ENCODE measurements at places on chromosomes 3 and 15.

DNA sequence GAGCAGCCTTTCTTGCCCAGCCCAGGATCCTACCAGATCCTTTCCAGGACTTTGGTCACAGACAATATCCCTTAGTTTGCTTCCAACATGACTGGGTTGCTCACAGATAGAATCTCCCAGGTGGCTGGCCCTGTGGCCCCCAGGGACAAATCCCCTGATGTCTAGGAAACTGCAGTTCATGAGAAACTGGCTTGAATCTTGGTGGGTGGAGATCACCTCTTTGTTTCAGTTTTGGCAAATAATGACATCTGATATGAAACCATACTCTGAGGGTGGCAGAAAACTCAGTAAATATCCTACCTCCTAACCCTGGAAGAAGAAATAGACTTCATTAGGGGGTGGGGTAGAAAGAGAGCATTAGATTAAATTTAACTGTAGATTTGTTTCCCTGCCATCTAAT, 44.1 kb upstream of the PFN2 start:
- DNase-seq, result no peak

DNA sequence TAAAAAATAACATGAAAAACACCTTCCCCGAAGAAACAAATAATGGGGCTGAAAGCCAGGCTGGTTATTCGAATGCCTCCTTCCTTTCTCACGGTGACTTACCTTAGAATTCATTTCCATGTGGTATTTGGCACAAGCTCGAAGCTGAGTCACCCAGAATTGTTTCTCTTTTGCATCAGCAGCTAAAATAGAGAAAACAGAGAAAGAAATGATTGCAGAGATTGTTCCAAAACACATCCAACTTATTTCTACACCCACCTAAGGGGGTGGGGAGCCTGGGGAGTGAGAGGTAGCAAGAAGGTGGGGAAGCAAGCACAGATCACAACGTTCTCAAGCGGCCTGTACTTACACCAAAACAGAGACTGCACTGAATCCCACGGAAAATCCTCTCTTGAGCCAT, 104.7 kb downstream of the OSBPL10 start:
- no peak for DNase-seq

GRCh38 chr3:116007000-116007399, 383.7 kb downstream of the GAP43 start:
- DNase-seq, result no peak

DNA sequence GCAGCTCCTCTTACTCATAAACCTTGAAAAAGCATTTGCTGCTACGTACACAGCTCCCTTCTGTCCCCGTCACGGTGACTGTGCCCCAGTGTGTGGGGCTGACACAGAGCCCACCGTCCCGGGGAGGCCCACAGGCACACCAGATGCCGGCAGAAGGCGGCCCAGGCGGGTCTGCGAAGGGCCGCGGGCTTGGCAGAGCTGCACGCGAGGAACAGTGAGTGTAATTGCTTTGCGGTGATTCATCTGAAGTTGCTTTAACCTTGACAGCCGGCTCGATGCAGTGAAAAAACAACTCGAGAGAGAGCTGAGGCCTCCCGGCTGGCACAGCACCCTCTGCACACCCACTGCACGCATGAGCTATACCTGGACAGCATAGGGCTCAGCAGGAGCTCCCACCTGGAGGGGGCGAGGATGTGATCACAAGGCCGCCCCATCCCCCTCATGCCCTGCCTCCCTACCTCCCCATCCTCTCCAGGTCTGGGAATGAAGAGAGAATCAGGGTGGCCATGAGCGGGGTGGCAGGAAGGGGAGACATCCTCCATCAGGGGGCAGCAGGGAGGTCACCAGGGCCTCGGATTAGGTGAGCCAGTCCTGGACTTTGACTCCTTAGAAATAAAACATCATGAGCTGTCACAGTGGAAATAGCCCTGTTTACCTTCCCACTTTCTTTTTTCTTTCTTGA, 172.7 kb downstream of the MEGF11 start:
- no peak for DNase-seq
